Neural progenitor cell (in vitro differentiated cells): ENCODE measurements at places on chromosomes 3 and 15. TPM values are rescaled to one million over a fixed set of nuclear protein-coding genes. Genes with fewer than 3 reads are reported as not detected.

GRCh38 chr15:79218588-79219200, 63.8 kb upstream of the ANKRD34C start:
- DNase-seq = no peak

GRCh38 chr3:120224237-120224636, 60.8 kb downstream of the GPR156 start:
- no peak for DNase-seq

DNA sequence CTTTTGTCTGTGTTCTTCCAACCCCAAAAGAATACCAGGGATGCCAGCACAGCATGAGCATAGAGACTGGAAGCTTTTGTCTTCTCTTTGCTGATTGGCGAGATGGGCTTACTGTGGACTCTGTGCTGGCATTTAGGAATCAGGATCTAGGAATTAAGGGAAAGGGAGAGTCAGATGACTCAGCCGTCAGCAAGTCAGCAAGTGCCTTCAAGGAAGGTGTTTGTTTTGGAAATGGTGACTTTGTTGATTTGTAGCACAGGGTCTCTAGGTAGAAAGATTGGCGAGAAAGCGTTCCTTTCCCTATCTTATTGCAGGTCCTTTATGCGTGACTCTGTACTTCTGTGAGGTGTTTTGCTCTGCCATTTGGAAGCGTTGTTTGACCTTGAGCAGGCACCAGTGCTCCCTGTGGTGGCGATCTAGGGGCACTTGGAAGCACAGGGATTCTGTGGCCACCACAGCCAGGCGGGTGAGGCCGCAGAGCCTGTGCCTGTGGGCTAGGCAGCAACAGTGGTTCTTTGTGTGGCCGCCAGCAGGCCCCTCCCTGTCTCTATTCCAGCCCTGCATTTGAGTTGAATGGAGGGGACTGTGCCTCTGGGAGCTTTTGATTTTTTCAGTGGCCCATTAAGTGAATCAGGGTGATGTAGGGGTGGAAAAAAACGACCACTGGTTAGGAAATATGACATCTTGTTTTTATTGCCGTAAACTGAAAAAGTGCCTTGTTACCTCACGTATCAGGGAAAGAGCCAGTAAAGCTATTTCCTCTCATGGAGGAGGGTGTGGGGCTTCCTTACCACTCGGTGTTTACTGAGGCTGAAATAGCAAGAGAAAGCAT, 19.0 kb downstream of the FAN1 start:
- DNase-seq = peak; percentile 89

GRCh38 chr3:14622368-14622767, 29.2 kb upstream of the CCDC174 start:
- no peak for DNase-seq

- DNase-seq = no peak
Measured at GRCh38 chr3:196222876-196223595, 6.7 kb downstream of the SLC51A start.

DNA sequence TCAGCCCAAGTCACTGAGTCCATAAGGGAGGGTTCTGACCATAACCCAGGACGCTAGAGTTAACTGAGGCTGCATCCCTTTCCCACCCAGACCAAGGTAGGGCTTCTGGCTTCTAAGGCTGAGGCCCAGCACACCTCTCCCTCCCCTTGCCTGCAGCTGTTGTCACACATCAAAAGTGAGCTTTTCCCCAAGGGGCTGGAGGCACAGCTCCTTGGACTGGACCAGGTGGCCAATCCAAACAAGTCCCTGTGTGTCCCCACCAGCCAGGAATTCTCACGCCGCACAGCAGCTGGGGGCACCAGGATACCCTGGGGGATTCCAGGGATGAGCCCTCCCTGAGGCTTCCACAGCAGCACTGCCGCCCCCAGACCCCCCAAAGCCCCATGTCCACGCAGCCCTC, 22.3 kb upstream of the ISLR2 start:
- DNase-seq = no peak

GRCh38 chr3:136995652-136996051, 37.9 kb downstream of the IL20RB start:
- no peak for DNase-seq

DNA sequence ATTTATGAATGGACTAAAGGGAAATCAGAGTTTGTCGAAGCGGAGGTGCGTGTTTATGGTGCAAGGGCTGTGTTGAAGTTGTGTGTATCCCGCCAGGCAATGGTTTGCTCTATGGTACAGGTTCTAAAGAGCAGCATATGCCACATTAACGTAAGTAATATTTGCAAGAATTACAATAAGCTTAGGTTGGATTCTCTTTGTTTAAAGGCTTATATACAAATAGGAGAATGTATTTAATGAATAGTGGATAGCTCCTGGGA, 800 bp downstream of the EPHA3 start:
- DNase-seq = no peak

Gene GABRB3
- 8.8 and 11.1 TPM in 2 replicates for total RNA-seq

DNA sequence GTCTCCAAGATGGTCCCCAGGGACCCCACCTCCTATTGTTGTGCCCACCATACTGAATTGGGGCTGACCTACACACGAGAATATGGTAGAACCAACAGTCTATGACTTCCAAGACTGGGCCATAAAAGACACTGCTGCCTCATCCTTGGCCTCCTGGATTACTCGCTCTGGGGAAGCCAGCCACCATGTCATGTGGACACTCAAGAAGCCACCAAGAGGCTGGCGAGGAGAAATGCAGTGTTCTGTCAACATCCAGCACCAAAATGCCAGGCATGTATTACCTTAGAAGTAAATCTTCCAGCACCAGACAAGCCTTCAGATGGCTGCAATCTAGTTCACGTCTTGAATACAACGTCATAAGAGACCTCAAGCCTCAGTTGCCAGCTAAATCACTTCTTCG, 17.1 kb upstream of the TPM1 start:
- no peak for DNase-seq

DNA sequence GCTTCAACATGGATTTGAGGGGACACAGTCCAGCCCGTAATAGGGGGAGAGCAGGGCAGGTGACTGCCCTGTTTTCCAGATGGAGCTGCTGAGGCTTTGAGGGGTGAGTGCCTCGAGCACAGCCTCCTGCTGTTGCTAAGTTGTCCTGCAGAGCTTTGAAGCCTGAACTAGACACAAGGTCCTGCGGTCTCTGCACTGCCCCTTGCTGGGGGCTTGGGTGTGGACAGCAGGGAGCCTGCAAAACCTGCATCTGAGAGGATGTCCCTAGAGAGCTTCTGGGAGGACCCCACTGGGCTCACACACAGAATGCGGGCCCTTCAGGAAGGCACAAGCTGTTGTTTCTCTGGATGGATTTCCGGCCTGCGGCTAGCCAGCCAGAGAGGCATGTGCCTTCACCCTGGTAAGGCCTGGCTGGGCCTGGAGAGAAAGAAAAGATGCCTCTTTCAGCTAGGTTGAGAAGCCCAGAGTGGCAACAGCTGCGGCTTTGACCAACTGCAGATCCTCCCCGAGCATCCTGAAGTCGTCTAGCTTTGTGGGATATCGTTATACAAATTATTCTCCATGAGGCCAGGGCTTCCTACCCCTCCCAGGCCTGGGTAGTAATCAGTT, 226.2 kb downstream of the SLCO3A1 start:
- no peak for DNase-seq

Gene TEX55
- total RNA-seq = not detected in 2 replicates

- DNase-seq = no peak
Measured at GRCh38 chr3:139325551-139325950, 18.3 kb upstream of the MRPS22 start.

- DNase-seq = no peak
Measured at GRCh38 chr15:69792823-69793222, 304.9 kb downstream of the TLE3 start.

DNA sequence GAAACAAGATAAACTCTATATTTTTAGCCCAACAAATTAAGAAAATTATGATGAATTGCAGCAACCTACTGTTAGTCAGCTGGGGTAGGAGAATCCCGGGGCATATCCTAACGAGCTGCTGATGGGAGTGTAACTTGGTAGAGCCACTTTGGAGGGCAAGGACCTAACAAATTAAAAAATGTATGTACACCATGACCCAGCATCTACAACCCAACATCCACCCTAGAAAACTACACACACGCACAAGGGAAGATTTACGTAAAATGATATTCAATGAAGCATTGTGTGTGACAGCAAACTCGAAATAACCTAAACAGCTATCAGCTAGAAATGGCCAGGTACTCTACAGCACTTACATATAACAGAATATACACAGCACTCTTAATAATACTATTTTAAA, 1.9 kb downstream of the BCL2A1 start:
- no peak for DNase-seq

Gene STXBP5L
- total RNA-seq = 2.3 and 4.8 TPM in 2 replicates

Gene ATP6V1A
- 90.7 and 115 TPM in 2 replicates for total RNA-seq

Gene GP9
- not detected in 2 replicates for total RNA-seq

Gene XIRP1
- not detected in 2 replicates for total RNA-seq

Gene SPSB4
- total RNA-seq = 4.9 and 10.7 TPM in 2 replicates

- no peak for DNase-seq
Measured at GRCh38 chr3:158925021-158925420, 123.2 kb downstream of the MFSD1 start.

Gene CFAP100
- 0.12 TPM in 1 of 2 replicates, not detected in the other for total RNA-seq

Gene GXYLT2
- total RNA-seq = 1.5 and 3.6 TPM in 2 replicates

GRCh38 chr15:35963326-35963725, 417.4 kb upstream of the DPH6 start:
- DNase-seq = no peak

GRCh38 chr3:4693620-4694019, 200.5 kb downstream of the ITPR1 start:
- DNase-seq = no peak

- no peak for DNase-seq
Measured at GRCh38 chr15:79352206-79352605, 41.3 kb downstream of the TMED3 start.

DNA sequence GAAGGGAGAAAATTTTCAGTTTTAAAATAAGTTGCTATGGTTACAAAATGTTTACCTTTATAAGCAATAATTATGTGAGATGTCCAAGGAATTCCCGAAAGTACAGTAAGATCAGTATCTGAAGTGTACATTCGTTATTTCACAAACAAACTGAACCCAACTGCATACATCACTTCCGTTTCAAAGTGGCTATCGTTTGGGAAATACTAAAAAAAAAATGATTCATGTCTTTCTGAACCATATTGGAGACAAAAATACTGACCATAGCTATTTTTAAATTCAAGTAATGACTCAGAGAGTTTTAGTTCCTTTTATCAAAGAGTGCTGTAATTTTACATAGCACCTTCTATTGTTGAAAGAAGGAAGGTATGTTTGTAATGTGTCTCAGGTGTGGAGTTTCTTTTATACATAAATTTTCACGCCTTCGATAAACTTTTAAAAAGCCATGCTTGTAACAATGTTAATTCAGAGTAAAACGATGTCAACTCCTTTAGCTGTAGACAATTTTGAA, 8.0 kb upstream of the ANKRD28 start:
- no peak for DNase-seq

DNA sequence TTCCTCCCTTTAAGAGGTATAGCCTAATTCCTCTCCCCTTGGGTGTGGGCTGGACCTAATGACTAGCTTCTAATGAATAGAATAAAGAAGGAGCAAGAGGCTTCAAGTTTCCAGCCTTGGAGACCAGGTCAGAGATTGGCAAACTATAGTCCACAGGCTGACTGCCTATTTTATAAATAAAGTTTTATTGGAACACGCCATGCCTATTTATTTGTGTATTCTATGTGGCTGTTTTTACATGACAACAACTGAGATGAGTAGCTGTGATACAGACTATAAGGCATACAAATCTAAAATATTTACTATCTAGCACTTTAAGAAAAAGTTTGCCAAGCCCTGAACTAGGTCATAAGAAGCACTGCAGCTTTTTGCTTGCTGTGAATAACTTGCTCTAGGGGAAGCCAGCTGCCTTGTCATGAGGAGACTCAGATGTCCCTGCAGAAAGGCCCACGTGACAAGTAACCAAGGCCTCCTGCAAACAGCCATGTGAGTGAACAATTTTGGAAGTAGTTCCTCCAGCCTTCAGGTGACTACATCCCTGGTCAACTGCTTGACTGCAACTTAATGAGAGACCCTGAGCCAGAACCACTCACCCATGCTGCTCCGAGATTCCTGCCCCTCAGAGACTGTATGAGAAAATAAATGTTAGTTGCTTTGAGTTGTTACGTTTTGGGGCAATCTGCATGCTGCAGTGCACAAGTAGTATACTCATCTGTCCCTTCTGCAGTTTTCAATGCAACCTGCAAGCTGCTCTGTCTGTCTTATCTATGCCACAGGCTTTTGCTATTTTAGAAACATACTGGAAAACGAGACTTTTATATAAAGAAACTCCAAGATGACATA, 21.1 kb upstream of the MAP3K13 start:
- DNase-seq = no peak

GRCh38 chr3:62942227-62942626, 67.0 kb upstream of the CADPS start:
- no peak for DNase-seq
